ENCODE measurements at places on chromosomes 16 and 17. TPM values are rescaled to one million over a fixed set of nuclear protein-coding genes. Genes with fewer than 3 reads are reported as not detected.

- DNase-seq = peak; percentile 87
These were observed 51.2 kb upstream of the CDH5 start for GRCh38 chr16:66315210-66315825.

GRCh38 chr16:15643048-15643945 lies at the start of gene MARF1:
Gene MARF1 (minus strand): TSS chr16:15643154. CDS start chr16:15639233, 3,921 bp downstream.
- peak; percentile 99 for DNase-seq

- no peak for DNase-seq
These were observed 66.1 kb downstream of the TANC2 start for GRCh38 chr17:63032142-63032541.

- no peak for DNase-seq
These were observed 22.7 kb upstream of the CPSF4L start for GRCh38 chr17:73284354-73284753.

DNA sequence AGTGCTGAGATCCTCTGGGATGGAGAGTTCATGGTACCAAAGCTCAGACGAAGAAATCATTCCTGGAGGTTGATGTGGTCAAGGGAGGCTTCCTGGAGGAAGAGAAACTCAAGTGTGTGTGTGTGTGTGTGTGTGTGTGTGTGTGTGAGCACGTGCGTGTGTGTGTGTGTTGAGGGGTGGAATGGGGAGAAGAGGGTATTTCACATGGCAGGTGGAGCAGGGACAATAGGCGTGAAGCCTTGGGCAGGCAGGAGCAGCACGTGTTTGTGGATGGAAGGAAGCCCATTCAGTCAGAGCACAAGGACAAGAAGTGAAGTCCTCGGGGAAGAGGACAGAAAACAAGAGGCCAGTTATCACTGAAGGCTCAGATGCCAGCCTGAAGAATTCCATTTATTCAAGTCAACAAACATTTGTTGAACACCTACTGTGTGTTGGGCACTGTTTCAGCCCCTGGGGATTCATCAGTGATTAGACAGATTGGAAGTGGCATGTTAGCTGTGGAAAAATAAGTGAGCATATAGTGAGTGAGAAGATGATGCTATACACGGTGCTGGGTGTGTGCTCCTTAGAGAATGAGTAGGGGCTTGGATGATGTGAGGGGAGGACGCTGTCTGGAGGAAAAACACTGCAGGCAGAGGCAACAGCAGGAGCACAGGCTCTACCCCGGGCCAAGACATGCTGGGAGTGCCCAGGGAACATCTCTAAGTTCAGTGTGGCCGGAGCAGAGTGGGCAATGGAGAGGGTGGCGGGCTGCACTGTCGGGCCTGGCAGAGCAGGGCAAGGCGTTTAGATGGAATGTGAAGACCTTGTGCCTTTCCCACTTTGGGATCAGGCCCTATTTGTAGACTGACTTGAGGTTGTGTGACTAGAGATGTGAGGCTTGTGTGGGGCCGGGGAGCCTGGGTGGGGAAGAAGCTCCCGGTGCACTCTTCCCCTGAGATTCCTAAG lies 267.1 kb downstream of the CBLN1 start:
- no peak for DNase-seq

GRCh38 chr16:14377326-14377725 lies 252.7 kb downstream of the PARN start:
- no peak for DNase-seq

DNA sequence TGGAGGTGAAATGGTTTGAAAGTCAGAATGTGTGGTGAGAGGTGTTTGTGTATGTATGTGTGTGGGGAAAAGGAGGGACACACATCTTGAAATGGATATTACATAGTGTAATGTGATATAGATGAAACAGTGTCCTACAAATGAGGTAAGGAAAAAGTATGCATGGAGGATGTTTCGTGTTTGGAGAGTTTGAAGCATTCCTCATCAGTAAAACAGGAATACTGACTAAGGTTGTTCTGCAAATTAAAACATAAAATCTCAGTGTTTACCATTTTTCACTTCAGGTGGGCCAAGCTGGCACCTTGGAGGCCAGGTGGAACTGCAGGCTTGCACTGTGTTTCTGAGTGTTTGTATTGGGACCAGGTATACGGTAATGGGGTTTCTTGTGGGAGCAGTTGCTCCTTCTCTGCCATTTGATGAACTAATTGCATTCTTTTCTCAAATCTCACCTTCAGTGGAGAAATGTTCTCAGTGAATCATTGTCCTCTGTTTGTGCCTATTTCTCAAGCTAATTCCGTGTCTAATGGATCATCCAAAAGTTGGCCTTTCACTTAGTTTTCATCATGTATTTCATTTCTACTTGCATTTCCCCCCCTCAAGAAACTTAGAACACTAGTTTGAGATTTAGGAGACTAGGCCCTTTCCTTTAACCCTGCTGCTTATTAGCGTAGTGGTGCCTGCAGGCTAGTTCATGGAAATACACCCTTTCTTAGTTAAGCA lies 8.2 kb upstream of the TBKBP1 start:
- no peak for DNase-seq

DNA sequence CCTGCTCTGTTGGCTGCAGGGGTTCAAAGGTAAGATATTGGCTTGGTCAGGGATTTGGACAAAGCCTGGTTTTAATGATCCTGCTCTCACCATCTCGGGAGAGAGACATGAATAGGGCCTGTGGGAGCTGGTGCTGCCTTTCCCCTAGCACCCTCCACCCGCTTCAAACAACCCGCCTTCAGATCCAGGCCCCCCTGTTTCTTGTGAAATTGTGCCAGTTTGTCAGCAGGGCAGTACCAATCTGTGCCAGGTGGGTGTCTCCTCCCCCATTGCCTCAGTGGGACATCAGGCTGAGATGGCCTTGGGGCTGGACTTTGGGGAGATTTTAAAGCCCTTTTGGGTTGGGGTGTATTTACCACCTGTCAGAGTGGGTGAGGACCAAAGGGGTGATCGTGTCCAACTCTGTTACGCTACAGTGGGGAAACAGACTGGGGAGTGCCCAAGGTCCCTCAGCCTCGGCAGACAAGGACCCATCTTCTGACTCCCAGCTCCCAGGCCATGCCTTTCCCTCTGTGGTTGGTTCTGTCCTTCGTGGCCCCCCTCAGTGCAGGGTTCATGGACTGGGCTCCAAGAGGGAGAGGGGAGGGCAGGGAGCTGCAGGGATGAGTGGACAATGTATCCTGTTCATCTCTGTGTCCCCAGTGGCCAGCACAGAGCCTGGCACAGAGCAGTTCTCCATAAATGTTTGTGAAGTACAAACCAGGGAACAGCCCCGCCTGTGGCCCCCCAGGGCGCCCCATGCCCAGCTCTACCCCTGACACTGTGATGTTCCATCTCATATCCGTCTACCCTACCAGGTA lies 3.3 kb downstream of the ARHGAP23 start:
- no peak for DNase-seq

GRCh38 chr17:56939869-56940484 lies 20.9 kb downstream of the COIL start:
- peak; percentile 77 for DNase-seq

DNA sequence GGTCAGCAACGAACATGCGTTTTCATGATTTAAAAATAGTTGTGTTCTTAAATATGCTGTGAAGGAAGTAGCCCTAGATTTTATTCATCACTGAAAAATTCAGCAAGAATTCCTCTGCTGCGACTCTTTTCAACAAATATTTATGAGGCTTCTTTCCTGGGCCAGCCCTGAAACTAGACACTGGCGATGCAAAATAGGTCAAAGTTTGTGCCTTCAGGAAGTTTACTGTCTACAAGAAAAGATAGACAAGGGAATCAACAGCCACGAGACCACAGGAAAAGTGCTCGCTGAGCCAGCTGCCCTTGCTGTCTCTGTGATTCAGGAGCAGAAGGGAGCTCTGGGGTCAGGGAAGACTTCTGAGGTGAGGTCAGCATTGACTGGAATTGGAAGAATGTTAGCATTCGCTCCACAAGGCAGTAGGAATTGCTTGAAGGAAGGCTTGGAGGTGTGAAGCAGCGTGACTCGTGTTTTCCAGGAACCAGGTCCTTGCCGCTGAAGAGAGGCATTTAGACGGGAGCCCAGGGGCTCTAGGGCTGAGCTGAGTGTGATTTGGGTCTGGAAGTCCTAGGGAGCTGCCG lies 1.9 kb upstream of the RPL26 start:
- DNase-seq = no peak

DNA sequence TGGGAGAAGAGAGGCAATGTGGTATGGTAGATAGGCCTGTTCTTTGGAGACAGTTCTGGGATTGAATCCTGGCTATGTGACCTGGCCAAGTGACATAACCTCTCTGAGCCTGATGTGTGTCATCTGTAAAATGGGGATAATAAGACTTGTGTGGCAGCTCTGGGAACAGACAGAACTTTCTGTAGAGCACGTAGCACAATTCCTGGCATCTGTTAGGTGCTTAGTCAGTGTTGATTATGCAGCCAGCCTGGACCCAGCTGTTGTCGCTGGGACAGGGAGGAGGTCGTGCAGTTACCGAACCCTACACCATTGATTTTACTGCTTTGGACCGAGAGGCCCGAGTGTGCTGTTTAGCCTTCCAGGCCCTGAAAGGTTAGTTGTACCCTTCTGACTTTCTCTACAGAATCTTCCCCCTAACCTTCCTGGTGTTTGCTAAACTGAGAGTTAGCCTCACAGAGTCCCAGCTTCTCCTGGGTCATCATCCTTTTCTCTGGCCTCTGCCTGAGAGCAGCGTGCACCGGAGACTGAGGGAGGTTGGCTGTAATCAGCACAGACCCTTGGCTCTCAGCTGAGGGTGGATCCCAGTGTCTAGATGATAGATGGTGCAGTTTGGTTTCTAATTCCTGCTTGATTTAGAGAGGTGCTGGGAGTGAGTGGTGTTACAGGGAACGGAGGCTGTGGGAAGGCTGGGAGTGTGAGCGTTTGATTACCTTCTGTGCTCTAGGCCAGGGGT lies 31.9 kb downstream of the MSI2 start:
- DNase-seq = peak; percentile 91

DNA sequence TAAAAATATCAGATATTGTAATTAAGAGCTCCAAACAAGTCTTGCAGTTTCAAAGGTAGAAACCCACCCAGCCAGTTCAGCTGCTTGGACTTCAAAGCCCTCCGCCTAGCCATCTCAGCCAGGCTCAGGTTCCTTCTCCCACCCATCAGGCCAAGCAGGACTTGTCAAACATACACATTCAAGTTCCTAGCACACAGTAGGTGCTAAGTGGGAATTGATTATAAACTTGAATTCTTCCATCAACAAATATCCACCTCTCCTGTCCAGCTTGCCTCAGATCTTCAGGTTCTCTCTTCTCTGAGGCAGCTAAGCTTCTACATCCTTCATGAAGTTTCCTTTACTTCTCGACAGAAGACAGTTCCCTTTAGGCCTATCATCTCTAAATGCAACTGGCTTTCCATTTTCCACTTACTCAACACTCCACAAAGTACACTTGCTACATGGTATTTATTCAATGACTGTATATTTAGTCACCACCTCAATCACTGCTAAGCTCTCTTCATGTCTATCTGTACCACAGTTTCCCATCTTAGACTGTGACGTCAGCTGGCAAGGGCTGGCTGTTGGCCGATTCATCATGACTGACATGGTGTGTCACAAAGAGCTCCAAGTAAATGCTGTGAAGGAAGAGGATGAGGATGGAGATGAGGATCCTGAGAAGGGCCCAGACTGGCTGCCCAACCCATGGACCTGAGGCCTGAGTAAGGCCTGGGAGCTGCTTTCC lies 13.3 kb upstream of the COG7 start:
- DNase-seq = no peak

BMERB1 gene
- 31.4 TPM for total RNA-seq

SLX4 gene
- 5.9 TPM for total RNA-seq

MEOX1 gene
- 17.8 TPM for total RNA-seq

DYNLRB2 gene
- not detected for total RNA-seq

PGS1 gene
- total RNA-seq = 37.7 TPM

MATCAP1 gene
- 14.1 TPM for total RNA-seq

Measured in tongue (tissue), 3 donors.